ENCODE measurements at places on chromosomes 11 and 22.

DNA sequence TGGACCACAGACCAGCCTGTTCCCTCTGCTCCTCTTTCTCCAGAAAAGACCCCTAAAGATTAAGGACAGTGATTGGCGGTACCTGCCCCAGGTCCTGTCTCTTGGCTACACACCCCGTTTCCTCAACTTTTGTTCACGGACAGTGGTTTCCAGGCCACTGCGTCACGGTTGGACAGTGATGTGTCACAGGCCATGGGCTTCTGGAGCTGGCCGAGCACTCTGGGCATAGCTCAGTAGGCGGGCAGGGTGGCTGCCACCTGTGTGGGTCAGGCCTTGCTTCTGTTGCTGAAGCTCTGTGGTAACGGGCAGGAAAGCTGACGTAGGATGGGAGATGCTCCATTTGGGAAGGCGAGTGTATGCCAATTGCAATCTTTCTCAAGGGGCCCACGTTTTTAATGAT, 13.6 kb downstream of the TUB start:
- no peak for DNase-seq

GRCh38 chr11:14070896-14071295, 108.4 kb downstream of the SPON1 start:
- no peak for DNase-seq

DNA sequence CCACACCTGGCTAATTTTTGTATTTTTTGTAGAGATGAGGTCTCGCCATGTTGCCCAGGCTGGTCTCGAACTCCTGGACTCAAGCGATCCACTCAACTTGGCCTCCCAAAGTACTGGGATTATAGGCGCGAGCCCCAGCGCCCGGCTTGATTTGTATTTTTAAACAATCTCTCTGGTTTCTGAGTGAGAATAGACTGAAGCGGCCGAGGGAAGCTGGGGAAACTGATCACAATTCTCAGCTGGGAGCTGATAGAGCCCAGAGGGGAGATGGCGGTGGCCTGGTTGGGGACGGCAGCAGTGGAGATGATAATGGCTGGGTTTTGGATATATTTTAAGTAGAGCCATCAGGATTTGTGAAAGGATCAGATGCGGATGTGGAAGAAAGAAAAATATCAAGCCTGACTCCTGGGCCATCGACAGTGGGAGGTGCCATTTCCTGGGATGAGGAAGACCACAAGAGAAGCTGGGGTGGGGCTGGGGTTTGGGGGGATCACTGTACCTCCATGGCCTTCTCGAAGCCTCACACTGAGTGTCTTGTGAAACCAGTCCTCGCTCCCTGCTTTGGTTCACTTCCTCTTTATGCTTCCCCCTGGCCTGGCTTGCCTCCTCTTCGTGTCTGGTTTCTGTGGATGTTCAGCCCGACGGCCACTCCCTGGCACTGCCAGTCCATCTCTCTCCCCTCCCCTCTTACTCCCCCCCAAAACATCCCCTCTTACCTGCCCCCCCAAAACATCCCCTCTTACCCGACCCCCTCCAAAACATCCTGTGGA, 51.9 kb downstream of the IGLL1 start:
- DNase-seq = no peak

GRCh38 chr11:31828217-31828616, 17.1 kb upstream of the PAX6 start:
- DNase-seq = no peak

DNA sequence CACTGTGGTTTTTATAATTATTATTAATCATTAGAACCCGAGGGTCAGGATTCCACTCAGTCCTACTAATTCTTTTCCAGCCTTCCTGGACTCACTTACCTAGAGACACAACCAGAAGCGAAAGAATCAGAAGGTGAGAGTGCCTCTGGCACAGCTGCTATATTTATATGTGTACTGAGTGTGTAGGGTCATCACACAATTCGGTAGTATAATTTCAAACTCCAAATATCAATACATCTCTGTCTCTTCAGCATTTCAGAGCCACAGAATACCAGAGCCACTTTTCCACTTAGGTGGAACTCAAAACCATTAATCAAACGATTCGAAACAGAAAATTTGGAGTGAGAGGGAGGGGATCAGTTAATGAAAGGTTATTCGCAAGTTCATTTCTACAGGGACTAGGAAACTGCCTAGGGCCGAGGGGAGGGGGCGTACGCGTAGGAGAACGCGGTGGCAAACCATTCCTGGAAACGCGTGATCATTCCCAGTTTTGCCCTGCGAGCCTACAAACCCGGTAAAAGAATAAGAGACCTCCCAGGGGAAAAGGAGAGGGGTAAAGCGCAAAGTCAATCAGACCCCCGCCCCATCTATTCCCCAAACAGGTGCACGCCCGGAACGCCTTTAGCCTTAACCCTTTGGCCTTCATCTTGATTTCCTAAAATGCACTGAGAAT, 5.4 kb downstream of the BSX start:
- DNase-seq = no peak

DNA sequence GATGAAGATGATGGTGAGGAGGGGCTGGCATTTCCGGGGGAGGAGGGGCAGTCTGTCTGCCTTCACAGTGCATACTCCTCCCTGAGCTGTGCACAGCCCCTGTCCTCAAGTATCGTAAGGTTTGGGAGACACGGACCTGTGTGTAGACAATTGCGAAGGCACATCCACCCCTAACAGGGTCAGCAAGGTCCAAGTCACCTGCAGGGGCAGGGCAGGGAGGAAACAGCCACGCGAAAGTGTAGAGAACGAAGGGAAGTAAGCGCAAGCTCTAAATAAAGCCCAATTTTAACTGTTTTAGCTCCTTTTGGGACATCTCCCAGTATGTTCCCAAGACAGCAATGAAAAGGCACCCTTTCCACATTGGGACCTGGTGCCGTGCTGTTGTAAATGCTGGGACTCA, 448.2 kb downstream of the TBC1D22A start:
- DNase-seq = no peak

- no peak for DNase-seq
Measured at GRCh38 chr22:48083502-48083901, 1321.1 kb downstream of the TBC1D22A start.

GRCh38 chr11:69494851-69495250, 13.4 kb downstream of the LINC01488 start:
- no peak for DNase-seq

- no peak for DNase-seq
Measured at GRCh38 chr11:225734-226453, 10.2 kb downstream of the SIRT3 start.
